A172 (cell line): ENCODE measurements at places on chromosomes 13 and 19. TPM values are rescaled to one million over a fixed set of nuclear protein-coding genes. Genes with fewer than 3 reads are reported as not detected.

ZNF415 gene
- 0.22 TPM in 1 of 2 replicates, not detected in the other for total RNA-seq

SIGLEC14 gene
- total RNA-seq: not detected in 2 replicates

PRPF31 gene
- 135 and 162 TPM in 2 replicates for total RNA-seq

MYO16 gene
- total RNA-seq: not detected in 2 replicates

TNNI3 gene
- 0.77 TPM in 1 of 2 replicates, not detected in the other for total RNA-seq

PTBP1 gene
- 171 and 174 TPM in 2 replicates for total RNA-seq

ZNF726 gene
- 6.7 and 10.4 TPM in 2 replicates for total RNA-seq

FBXO27 gene
- total RNA-seq: 0.07 and 0.10 TPM in 2 replicates

STAP2 gene
- total RNA-seq: 73.5 and 96.1 TPM in 2 replicates

PSG2 gene
- total RNA-seq: 0.19 TPM in 1 of 2 replicates, not detected in the other
